ENCODE measurements at places on chromosomes 5 and 9.
A peak's percentile ranks its signal among the peaks of the same experiment; 100 is the strongest.

DNA sequence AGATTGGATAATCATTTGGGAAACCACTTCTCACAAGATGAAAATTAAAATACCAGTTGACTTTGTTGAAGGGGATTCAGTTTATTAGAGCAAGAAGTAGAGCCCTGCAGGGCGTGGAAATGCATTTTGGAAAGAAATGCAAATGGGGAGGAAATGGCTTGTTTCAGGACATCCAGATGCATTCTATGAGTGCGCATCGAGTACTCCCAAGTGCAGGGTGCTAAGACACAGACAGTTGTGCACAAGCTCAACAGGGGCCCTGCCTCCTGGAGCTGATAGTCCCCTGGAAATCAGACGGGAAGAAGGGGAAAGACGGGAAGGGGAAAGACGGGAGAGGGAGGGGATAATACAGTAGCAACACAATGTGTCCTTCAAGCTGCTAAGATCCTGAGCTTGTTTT, 64.0 kb downstream of the NSUN2 start:
- DNase-seq = no peak

DNA sequence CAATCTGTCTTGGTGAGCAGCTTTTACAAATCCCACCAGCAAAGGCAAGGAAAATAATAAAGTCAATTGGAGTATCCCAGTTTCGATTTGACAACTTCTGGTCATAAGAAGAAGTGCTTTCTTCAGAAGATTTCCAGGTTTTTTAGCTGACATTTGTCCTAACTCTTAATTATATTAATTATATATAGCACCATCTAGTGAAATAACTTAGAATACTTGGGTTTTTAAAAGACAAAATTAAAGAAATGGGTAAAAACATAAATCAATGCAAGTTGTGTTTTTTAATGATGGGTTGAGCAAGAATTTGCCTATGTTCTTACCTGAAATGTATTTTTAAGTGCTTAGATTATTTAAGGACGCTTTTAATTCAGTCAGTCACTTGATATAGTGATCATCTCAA, 421.8 kb downstream of the ACTL7B start:
- no peak for DNase-seq

- DNase-seq = no peak
Observed at GRCh38 chr5:19891658-19892057, 96.3 kb downstream of the CDH18 start.

GRCh38 chr5:107554776-107555424, 115.8 kb downstream of the EFNA5 start:
- no peak for DNase-seq

- DNase-seq = no peak
Observed at GRCh38 chr9:7360513-7360912, 439.1 kb downstream of the DMAC1 start.

DNA sequence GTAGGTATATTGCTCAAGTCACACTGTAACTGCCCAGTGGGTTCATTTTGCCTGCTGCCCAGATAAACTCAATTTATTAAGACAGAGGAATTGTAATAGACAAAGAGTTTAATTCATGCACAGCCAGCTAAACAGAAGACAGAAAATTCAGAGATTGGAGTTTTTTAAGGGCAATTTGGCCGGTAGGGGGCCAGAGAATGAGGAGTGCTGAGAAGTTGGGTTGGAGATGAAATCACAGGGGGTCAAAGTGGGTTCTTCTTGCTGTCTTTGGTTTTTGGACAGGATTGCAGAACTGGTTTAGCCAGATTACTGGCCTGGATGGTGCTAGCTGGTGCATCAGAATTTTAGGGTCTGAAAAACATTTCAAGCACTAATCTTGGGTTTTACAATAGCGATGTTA, 20.7 kb upstream of the IL33 start:
- DNase-seq = no peak

DNA sequence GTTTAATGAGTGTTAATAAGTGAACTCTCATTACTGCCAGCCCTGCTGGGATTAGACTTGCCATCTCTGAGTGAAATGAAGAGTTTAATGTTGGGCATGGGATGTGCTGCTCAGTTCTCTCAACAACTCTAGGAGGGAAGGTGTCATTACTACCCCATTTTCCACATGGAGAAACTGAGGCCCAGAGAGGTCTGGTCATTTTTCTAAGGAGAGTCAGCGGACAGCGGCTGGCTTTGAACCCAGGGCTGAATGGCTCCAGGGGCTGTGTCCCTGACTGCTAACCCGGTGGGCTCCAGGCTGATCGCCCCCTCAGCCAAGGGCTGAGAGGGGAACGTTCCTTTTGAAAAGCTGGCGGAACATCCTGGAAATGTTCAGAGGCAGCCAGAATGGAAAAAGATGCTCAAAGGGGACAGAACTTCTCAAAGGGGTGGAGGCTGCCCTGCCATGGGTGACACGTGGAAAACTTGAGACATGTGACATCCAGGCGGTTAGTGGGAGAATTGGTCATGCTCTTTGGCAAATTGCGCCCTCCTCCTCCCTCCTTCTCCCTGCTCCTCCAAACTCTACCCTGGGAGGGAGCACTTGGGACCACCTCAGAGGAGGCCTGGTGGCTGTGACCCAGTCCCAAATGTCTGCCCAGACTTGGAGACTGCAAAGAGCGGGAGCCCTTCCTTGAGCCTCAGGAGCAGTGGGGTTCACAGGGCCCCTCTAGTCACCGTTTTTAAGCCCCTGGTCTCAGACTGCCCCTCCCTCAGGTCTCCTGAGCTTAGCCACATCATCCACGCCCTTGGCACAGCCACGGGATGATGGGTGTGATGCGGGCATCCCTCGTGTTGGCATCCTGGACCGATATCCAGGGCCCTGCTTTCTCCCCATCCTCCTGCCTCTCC, 28.7 kb downstream of the DNM1 start:
- DNase-seq = no peak

GRCh38 chr5:58868931-58869330, 286.1 kb downstream of the RAB3C start:
- DNase-seq = no peak

- no peak for DNase-seq
Observed at GRCh38 chr9:90121762-90122161, 517.0 kb downstream of the GADD45G start.

DNA sequence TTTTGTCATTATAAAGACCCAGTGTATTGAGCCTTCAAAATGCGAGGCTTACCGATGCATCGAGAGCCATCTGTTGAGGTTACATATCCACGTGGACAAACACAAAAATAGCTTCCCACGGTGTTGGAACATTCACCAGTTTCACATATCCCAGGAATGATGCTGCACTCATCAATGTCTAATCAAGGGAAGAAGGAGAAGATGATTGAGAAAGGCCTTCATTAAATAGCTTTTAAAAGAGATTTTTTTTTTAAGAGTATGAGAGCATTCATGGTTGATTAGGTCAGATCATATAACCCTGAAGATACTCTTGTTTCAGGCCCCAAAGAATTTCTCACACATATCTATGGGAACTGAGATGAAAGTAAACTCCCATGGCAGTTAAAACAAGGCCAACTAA, 129.4 kb downstream of the FBN2 start:
- DNase-seq = no peak

- no peak for DNase-seq
Observed at GRCh38 chr9:105241356-105242043, 3.0 kb upstream of the SLC44A1 start.

DNA sequence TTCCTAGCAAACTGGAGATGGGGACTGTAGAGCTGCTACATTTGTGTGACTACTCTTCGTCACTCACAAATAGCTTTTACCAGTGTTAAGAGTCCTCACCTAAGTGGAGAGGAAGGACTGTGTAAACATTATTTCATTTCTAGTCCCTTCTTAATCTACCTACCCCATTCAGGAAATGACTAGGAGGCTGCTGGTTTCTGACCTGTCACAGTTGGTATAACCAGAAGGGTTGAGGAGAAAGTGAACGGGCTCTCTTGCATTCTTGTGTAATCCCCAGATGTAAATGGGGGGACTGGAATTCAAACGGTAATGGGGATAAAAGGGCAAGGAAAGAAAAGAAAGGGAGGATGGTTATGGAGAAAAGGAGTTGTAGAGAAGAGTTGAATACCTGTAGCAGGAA, 35.4 kb upstream of the BNIP1 start:
- no peak for DNase-seq

DNA sequence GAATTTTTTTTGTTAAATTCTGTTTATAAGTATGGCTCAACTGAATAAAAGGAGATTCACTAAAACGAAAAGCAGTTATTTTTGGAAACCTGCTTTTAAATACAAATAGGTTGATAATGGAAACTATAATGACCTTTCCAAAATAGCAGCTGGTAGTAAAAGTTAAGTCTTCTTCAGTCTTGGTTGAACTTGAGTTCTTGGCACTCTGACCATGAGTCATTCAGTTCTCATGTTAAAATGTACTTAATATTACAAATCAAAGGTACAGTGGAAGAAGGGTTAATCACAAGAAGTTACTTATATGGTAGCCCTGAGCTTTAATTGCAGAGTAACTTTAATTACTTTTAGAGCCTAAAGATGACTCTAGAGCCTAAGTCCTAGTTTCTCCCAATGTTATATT, 62.1 kb downstream of the KLF9 start:
- no peak for DNase-seq

DNA sequence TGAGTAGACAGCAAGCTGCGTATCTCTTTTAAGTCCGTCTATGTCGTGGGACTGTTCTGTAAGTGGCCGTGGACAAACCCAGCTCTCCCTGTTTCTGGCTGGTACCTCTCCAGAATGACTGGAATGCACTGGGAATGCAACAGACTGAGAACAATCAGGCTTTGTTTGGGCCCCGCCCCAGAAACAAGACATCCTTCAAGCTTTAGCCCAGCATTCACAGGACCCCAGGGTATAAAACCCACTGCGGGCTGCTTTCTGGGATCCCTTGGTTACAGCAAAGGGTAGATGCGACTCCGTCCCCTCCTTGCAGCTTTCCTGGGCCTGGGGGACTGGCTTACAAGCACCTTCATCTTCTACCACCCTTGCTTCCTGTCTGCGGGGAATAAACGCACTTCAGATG, 45.6 kb upstream of the SPTLC1 start:
- peak; percentile 20 for DNase-seq

GRCh38 chr9:137550231-137550621, at the start of gene PNPLA7:
Gene PNPLA7, minus strand, starts transcription at chr9:137550402. Its CDS starts 205 bp downstream, at chr9:137550197.
- peak; percentile 28 for DNase-seq

DNA sequence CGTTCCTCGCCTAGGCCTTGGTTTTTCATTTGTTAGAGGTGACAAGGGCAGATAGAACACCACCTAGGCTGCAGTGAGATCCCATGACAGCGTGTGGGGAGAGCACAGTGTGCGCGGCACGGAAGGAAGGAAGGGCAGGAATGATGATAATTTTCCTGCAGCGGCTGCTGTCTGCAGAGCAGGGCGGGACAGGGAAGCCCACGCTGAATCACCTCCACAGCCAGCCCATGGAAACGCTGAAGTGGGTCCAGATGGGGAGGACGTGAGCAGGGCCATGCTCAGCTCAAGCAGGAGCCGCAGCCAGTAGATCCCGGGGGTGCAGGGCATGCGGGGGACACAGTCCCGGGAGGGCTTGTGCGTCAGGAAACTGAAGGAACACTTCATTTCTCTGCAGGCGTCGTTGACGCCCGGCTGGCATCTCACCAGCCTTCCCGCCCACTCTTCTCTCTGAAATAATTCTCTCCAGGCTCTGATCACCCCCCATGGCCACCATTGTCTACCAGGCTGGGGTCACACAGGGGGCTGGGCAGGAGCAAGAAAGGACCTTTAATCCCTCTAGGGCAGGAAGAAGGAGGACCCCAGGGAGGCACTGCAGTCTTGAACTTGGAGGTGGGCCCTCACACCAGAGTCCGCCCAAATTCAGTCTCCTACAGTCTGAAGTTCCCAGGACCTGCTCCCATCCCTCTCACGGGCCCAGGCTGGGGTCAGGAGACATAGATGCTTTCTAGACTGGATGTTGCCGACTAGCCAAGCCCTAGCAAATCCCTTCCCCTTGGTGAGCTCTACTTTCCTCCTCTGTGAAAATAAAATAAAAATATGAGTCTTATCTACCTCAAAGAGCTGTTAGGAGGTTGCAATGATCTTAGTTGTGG, 20.9 kb upstream of the SYNPO start:
- DNase-seq = no peak

GRCh38 chr9:132094314-132094791, 14.7 kb upstream of the MED27 start:
- DNase-seq = no peak

DNA sequence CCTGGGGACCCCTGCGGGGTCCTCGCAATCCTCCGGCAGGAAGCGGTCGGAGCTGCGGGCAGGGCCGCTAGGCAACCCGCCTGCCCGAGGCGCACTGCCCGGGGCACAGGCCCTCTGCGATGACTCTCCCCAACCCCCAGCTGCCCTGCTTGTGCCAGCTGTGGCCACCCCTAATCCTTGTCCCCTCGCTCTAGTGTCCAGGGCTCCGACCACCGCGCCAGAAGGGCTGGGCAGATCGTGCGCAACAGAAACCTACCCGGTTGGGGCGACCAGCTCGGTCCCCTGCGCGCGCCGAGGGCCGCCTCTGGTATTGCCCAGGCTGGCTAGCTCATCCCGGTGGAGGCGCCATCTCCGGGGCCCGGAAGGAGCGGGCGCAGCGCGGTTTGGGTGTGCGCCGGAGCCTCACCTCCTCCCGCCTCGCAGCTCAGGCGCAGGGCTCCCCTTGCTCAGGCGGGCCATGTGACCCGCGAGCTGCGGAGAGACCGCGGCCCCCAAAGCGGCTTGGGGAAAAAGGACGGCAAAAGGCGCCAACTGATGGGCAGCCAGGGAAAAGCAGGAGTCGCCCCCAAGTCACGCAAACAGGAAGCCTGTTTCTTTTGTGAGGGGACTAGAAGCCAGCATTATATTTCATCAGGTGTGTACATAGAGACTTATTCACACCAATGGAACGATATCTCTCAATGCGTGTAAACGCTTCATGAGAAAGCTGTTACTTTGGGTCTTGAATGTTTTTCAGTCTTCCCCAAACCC, 46.8 kb upstream of the RNF20 start:
- no peak for DNase-seq

- DNase-seq = no peak
Observed at GRCh38 chr5:88142636-88142885, 126.1 kb downstream of the TMEM161B start.

- DNase-seq = no peak
Observed at GRCh38 chr9:130927995-130928900, 10.8 kb downstream of the FIBCD1 start.

- DNase-seq = peak; percentile 41
Observed at GRCh38 chr9:136117291-136117915, 1.3 kb downstream of the TMEM250 start.

DNA sequence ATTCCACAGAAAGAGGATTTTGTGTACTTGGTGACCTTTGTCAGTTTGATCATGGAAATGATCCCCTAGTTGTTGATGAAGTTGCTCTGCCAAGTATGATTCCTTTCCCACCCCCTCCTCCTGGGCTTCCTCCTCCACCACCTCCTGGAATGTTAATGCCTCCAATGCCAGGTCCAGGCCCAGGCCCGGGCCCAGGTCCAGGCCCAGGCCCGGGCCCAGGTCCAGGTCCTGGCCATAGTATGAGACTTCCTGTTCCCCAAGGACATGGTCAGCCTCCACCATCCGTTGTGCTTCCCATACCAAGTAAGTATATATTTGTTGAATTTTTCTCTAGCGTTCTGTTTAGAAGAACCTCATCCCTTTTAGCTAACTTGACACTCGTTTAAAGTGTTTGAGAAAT, 30.0 kb downstream of the RBM27 start:
- DNase-seq = no peak

- DNase-seq = no peak
Observed at GRCh38 chr5:44443172-44443571, 54.0 kb upstream of the FGF10 start.

Data from Jurkat, Clone E6-1 (cell line).